ENCODE measurements at places on chromosomes 1 and 21.

- no peak for DNase-seq
These were observed 15.9 kb downstream of the SDC3 start for GRCh38 chr1:30892671-30893073.

DNA sequence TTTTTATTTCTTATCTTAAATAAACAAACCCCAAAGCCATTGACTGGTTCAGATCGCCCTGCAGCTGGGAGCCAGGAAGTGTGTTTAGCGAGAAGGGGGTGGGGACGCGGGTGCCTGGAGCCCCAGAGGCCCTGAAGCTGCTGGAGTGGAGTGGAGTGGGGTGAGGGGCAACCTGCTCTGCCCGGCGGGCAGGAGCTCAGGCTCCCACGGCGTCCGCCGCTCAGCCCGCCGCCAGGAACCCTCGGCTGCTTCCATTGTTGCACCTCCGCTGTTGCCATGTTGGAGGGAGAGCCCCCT, 673 bp downstream of the PIK3C2B start:
- no peak for DNase-seq

- DNase-seq, result no peak
These were observed 270.9 kb downstream of the CHRM3 start for GRCh38 chr1:239657291-239657690.

GRCh38 chr1:4584449-4584848, 70.0 kb upstream of the AJAP1 start:
- DNase-seq, result no peak

DNA sequence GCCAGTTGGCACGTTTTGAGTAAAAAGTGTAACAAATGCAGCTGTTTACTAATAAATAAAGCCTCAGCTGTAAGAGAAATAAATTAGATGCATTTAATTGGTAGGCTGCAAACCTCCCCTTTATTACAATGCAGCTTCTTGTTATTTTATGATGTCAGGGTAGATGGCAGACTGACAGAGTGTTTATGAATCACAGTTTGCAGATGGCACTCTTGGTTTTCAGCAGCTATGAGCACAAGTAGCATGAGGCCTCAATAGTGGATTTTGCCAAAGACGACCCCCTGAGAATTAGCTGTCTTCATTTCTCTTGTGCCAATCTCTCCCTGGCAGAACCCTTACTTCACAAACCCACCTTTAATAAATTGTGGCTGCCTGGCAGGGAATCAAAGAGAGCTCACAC, 161.2 kb upstream of the C1orf87 start:
- no peak for DNase-seq
